RWPE2 (cell line): ENCODE measurements at places on chromosomes 3 and 15.

DNA sequence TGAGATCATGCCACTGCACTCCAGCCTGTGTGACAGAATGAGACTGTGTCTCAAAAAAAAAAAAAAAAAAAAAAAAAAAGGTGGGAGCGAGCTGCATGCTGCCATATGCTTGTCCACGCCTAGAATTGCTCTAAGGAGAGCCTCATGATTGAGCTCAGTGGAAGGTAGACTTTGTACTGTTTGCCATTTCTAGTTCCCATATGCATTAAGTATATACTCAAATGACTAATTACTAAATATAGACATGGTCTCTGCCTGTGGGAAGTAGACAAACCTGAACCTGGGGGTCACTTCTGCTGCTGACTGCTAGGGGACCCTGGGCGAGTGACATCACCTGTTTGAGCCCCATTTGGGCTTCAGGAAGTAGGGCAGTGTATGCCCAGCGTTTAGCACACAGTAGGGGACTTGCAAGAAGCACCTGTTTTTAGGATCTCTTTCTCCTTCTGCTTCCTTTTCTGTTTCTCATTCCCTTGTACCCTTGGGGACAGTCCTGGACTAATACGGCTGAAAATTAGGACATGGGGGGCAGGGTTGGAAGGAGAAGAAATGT lies 27.2 kb downstream of the PRKCD start:
- DNase-seq, result no peak

- DNase-seq, result no peak
Measured at GRCh38 chr3:19888428-19889152, 45.4 kb downstream of the EFHB start.

- peak; percentile 29 for DNase-seq
Measured at GRCh38 chr15:90033448-90033847, 32.3 kb downstream of the ZNF710 start.

GRCh38 chr3:171718493-171719185 lies 91.6 kb downstream of the PLD1 start:
- no peak for DNase-seq

DNA sequence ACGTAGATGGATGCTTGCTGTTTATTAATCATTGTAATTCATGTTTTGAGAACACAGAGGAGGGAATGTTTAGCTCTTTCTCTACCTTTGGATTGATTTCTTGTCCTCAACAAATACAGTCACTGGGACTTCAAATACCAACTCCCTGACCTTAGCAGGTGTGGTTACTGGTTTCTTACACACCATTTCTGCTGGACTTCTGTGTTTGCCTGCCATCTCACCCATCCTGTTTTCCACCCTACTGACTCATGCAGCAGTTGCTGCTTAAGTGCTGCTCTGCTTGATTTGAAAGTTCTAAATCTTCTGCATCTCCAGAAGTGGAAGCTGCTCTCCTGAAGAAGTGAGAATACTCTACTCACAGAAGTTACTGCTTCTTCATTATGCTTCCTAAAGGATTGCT lies 170.3 kb downstream of the ZPLD1 start:
- no peak for DNase-seq

GRCh38 chr3:34783876-34784275 lies 855.4 kb upstream of the ARPP21 start:
- no peak for DNase-seq

DNA sequence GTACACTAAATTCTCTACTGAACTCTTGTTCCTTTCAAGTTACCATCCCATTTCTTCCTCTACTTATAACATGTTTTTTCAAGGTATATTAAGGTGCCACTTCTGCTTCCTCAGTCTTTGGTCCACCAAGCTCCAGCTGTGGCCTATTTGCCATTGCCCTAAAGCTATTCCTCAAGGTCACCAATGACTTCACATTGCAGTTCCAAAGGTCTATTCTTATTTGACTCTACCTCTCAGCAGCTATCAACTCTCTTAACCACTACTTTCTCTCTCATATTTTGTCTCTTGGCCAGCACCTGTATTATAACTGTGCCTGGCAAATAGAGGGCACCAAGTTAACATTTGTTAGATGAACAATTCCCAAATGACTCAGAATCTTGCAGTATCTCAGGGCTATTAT lies 354.7 kb downstream of the PLCL2 start:
- DNase-seq, result no peak

DNA sequence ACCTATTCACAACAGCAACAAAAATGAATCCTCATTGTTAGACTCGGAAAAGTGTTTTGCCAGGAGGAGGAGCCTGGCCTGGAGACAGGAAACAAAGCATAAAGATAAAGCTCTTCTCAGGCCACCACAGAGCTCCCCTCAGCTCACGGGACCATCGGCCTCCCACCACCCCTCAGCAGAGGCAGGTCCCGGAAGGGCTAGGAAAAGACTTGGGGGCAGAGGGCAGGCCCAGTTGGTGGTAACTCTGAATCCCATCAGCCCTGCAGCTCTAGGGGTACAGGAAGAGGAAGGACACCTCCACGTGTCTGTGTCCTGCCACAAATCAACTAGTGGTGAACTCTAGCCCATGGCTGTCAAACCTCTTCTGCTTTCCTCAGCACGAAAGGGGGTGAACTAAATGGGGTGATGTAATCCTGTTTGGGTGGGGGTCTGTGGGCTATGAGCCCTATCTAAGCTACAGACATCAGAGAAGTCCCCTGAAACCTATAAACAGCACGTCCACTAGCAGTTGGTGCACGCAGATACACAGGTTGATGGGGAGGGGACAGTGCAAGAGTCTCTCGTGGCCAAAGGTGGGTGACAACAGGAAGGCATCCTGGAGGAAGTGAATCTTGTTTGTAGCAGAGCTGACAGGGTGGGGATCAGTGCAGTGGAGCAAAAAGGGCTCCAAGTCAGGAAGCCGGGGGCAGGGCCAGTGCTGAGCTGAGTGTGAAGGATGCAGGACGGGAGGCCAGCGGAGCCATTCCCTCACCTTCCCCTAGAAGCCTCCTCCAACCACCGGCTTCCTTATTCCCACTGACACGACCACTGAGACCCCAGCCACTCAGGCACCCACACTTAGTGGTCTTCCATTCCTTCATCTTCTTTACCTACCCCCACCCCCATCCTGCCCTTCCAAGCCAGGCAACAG lies 111.1 kb upstream of the HACD2 start:
- no peak for DNase-seq

- DNase-seq, result peak; percentile 48
Measured at GRCh38 chr15:77866186-77866585, 211.3 kb downstream of the TBC1D2B start.
